ENCODE measurements at places on chromosomes 6 and 20. TPM values are rescaled to one million over a fixed set of nuclear protein-coding genes. Genes with fewer than 3 reads are reported as not detected.

DNA sequence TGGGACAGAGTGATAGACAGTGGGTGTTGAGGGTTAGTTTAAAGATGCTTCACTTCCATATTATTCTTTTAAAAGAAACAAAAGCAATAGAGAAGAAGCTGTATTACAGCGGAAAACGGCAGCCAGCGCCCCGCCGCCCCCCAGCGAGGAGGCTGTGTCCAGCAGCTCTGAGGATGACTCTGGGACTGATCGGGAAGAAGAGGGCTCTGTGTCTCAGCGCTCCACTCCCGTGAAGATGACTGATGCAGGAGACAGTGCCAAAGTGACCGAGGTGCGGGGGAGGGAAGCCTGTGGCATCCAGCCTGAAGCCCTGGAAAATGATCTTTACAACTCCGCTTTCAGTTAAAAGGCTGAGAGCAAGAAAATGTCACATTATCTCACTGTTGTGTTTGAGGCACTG lies 100.2 kb downstream of the FIG4 start:
- DNase-seq, result peak; percentile 26

- DNase-seq, result no peak
These were observed 149.4 kb downstream of the ELOVL4 start for GRCh38 chr6:79797912-79798311.

GRCh38 chr6:158284876-158285655 lies 27.2 kb upstream of the TULP4 start:
- DNase-seq, result no peak

DNA sequence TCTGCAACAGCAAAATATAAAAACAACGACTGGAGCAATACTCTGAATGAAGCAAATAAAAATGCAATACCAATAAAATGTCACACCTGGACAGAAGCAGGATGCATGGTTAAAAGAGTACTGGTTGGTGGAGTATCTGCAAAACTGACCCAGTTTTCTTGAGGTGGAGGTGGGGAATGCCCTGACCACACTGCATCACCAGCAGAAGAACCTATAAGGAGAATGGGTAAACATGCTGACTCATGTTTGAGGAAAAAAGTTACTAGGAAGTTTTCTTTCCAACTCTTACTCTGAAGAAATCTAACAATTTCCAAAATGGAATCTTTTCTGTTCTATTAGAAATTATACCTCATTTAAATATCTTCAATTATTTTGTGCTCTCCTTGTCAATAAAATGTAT lies 43.6 kb downstream of the REPS1 start:
- peak; percentile 62 for DNase-seq

GRCh38 chr6:107719160-107719559 lies 105.0 kb downstream of the SCML4 start:
- DNase-seq, result no peak

DNA sequence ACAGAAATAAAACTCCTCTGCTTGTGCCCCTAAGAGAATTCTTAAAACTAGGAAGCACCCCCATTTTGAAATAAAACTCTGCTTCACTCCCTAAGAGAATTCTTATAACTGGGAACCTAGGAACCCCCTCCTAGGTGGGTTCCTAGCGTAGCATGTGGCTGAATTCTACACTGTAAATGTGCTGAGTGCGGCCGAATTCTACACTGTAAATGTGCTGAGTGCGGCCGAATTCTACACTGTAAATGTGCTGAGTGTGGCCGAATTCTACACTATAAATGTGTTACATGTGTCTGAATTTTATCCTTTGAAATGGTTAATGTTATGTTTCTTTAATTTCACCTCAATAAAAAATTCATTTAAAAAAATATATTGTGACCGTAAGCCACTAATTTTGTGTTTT lies 79.3 kb downstream of the PSMB1 start:
- no peak for DNase-seq

- DNase-seq, result no peak
These were observed 102.3 kb upstream of the TSHZ2 start for GRCh38 chr20:52869698-52870501.

- no peak for DNase-seq
These were observed 2.9 kb upstream of the GZF1 start for GRCh38 chr20:23358923-23359593.

DNA sequence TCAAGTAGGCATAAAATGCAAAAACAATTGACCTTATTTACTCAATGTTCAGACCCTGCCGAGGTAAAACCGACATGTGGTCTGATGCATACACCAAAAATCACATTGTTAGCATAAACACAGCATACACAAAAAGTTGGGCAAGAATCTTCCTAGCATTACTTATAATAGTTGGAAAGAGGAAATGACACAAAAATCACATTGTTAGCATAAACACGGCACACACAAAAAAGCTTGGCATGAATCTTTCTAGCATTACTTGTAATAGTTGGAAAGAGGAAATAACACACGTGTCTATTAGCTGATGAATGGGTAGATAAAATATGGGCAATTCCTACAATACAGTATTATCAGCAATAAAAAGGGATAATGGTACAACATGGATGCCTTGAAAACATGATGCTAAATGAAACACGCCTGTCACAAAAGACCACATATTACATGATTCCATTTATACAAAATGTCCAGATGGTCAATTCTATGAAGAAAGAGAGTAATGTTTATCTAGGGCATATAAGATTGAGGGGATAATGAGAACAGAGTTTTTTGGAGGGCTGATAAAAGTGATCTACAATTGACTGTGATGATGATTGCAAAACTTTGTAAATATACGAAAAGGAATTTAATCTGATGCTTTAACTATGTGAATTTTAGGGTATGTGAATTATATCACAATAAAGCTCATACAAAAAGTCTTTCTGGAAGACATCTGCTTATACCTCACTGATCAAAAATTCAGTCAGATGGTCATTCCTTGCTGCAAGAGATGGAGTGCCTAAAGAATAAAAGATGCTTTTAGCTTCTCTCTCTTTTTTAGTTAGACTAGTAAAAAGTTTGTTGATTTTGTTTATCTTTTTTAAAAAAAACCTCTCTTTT lies 1019.5 kb upstream of the CITED2 start:
- DNase-seq, result no peak

GRCh38 chr6:137277971-137278637 lies 58.9 kb upstream of the IFNGR1 start:
- DNase-seq, result peak; percentile 84

DNA sequence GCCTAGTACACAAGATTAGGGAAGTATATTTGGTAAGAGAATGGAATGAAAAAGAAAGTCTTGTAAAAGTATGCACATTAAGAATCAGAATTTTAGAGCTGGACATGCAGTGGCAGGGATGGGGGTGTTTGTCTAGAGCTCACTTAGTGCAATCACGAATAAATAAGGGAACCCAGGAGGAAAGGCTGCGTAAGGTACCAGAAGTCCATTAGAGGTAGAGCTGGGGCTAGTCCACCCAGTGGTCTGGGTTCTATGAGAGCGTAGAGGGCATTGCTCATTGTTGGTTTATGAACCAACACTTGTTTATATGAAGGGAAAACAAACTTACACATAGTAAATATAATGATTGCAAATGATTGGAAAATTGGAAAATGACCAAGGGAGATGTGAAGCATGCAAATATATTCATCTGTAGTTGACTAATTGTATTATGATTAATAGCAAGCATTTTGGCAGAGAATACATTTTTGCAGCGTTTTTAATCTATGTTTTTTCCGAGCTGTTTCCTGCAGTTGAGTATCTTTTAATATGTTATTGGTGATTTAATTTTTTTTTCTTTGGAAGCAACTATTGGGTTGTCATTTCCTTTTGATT lies 3.2 kb downstream of the CDC40 start:
- no peak for DNase-seq

DNA sequence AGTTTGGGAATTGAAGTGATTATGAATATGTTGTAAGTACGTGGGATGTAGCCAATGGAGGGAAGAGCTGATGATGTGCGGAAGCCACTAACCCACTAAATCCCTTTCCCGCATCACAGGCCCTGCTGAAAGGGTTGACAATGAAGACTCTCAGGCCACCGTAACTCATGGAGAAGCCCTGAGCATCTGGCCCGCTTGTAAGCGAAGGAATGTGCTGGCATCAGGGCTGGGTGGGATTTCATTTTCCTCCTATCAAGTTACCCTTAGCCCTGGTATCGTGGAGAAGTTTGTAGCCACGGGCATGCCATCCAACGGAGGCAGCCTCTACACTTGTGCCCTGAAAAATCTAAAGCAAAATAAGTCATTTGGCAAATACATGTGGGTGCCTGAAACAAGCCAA lies 355.0 kb downstream of the CDH26 start:
- no peak for DNase-seq

DNA sequence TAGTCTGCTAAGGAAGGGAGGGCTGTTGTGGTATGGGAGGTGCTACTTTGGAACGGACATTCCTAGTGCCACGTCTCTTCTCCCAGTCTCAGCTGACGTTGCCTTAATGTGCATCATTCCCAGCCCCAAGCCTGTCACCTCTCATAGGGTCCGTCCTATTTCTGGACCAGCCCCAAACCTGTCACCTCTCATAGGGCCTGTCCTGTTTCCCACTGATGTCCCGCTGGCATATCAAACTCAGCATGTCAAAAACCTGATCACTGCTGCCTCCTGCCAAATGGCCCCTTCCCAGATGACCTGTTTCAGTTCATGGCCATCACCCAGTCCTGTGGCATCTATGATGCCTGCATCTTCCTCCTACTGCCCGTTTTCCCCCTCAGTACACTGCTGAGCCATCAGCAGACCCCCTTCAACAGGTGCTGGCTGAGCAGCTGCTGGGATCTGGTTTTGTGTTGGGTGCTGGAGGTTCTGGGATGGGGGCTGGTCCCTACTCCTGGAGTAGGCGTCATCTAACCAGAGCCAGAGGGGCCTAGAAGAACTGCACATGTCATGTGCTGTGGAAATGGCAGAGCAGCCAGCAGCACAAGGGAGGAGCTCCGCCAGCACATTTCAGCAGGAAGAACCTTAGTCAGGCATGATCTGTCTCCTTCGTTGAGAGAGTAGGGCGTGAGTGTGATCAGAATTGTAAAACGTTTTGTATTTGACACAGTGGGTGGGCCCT lies 3.3 kb downstream of the ENTPD6 start:
- DNase-seq, result no peak

DNA sequence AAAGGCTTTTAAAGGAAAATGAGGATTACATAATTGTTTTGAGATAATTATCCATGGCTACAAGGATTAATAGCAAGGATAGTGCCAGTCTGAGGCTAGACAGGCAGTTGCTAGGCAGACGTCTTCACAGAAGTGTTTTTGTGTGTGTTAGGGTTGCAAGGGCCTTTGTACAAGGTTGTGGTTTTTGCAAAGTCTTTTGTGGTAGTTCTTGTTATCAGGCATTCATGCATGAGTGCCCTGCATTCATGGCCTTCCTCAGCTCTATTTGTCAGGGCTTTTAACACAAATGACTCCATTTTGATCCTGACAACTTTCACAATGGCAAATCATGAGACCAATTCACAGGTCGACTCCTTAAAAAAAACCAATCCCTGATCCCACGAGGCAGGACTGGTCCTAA lies 68.1 kb upstream of the TXNDC5 start:
- peak; percentile 82 for DNase-seq

GRCh38 chr20:5078399-5078958 lies 41.3 kb downstream of the PCNA start:
- peak; percentile 89 for DNase-seq

DNA sequence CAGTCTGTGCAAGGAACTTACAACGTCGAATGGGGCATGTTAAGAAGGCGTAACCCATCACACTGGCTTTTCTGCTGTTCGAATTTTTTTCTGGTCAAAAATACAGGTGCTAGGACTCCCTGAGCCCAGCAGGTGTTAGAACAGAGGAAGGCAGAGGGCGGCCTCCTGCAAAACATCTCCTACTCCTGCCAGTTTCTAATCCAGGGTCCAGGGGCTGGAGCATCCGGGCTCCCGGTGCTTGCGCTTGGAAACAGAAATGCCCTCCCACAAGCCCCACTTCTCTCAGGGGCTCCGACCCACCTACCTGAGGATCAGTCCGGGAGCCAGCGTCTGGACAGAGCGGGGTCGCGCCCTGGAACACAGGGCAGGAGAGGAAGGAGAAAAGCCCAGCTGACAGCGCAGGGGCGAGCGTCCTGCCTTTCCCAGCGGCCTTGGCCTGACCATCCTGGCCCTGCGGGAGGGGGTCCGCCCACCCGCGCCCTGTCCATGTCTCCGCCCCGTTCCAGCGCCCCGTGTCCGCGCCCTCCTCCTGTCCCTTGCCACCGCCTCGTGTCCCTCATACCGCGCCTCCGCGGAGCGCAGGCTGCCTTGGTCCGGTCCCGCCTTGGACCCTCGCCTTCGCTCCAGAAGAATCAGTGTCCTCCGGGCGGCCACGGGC lies 14.8 kb upstream of the LPA start:
- DNase-seq, result no peak

- no peak for DNase-seq
These were observed 88.6 kb downstream of the PSMB1 start for GRCh38 chr6:170464524-170464979.

- no peak for DNase-seq
These were observed 34.2 kb downstream of the RBM38 start for GRCh38 chr20:57425150-57426013.

- DNase-seq, result peak; percentile 71
These were observed 151.0 kb downstream of the CLIC5 start for GRCh38 chr6:45864651-45865050.

DNA sequence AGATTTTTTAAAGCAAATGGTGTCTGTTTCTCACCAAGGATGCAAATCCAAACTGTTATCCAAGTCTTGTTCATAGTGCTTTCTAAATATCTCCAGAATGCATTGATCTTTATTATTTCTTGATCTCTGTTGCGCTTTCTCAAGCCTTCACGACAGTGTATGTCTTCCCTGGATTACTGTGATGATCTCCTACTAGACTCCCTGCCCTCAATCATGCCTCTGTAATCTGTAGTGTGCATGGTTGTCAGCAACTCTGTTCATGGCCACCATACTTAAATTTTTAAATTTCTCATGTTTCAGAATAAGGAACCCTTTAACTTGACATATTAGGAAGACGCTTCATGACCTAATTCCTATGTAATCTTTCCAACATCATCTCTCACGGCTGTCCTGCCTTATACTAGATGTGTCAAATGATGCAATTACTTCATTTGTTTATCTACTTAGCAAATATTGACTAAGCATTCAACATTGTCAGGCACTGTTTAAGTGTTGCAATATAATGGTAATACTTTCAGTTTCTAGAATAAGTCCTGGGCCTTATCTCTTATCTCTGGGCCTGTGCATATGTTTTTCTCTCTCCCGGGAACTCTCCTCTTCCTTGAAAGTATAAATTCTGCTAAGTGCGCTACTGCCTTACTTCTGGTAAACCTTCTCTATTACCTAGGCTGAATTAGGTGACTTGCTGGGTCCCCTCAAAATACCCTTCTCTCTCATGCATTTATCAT lies 25.6 kb upstream of the AHI1 start:
- no peak for DNase-seq

GRCh38 chr6:159772196-159772595 lies 10.4 kb downstream of the ACAT2 start:
- no peak for DNase-seq

- DNase-seq, result no peak
These were observed 67.6 kb upstream of the MPC1 start for GRCh38 chr6:166450167-166450873.

Gene ZNF217
- total RNA-seq, result 6.8 TPM

Gene PHACTR1
- total RNA-seq, result 13.2 TPM

Gene KCNK17
- not detected for total RNA-seq

Gene GCNT2
- total RNA-seq, result 4.7 TPM

Gene ASIP
- not detected for total RNA-seq

Gene SPATS1
- total RNA-seq, result not detected

Gene MAP7
- total RNA-seq, result 0.95 TPM

Gene SLC17A3
- not detected for total RNA-seq

Gene NKX2-2
- 3.7 TPM for total RNA-seq
